ENCODE measurements at places on chromosomes 3 and 15.
A peak's percentile ranks its signal among the peaks of the same experiment; 100 is the strongest.

DNA sequence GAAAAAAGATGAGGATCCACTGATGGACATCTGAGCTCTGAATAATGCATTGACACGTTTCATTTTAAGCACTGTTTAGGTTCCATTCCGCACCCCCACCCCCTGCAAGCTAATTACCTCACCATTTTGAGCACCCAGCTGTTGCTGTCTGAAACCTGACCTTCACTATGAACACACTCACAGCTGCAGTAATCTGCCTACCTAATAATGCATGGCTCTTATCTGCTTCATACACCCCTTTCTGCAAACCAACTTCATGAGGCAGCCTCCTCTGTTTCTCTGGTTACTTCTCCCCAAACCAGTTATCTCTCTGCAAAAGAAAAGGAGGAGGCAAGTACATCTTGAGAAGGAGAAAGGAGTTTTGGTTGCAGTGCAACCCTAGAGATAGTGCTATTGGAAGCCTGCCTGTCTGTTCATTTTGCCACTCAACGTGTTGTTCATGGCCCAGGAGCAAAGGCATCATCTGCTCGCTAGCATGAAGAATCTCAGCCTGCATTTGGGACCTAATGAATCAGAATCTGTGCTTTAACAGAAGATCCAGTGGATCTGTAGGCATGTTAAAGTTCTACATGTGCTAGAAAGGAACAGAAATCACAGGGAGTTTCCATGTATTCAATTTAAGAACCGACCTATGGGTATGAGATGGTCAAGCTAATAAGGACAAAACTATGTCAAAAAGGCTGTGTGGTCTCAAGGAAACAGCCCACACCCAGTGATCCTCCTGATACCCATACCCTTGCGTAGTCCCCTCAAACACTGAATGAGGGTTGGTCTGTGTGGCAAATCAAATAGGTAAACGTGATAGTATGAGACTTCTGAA, 87.2 kb downstream of the MB21D2 start:
- no peak for DNase-seq

DNA sequence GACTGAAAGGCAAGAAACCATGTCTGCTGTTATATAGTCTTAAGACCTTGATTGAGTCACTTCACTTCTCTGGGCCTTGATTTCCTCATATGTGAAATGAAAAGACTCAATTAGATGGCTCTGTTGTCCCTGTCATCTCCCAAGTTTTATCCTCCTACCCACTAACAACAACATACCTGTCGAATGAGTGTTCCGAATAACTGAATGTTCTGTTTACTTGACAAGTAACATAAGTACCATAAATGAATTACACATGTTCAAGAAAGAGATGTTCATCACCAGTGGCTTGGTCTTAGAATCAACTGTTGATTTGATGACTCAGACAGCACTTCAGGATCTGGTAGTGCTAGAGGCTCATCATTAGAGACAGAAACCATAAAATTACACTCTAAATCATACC, 311.7 kb downstream of the VPS13C start:
- no peak for DNase-seq

DNA sequence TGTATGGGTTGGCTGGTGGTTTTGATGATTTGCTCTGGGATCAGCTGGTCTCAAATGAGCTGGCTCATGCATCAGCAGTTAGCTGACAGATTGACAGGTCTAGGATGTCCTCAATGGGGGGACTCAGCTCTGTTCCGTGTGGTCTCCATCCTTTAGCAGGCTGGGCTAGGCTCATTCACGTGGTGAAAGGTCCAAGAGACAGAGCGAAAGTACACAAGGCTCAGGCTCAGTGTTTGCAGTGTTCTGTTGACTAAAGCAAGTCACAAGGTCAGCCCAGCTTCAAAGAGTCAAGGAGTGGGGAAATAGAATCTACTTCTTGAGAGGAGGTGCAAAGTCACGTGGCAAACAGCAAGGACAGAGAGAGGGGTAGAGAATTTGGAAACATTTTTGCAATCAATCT, 126.5 kb upstream of the CMC1 start:
- no peak for DNase-seq

GRCh38 chr15:68638953-68639515, 60.2 kb downstream of the CORO2B start:
- DNase-seq, result no peak

- no peak for DNase-seq
These were observed 3.3 kb upstream of the EHD4 start for GRCh38 chr15:41975669-41976068.

DNA sequence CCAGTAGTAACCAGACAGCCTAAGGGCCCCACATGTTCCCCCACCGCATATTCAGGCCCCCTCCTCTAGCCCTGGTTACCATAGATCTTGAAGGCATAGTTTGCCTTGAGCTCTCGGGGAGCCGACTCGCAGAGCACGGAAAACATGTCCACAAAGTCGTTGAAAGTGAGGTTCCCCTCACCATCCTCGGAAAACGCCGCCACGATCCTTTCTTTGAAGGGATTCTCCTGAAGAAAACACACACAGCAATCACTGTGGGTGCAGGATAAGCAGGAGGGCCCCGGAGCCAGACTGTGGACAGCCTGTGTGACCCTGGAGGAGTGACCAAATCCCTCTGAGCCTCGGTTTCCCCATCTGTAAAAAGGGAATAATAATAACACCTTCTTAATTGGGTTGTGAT, 16.8 kb downstream of the SH2D7 start:
- DNase-seq, result peak; percentile 62

DNA sequence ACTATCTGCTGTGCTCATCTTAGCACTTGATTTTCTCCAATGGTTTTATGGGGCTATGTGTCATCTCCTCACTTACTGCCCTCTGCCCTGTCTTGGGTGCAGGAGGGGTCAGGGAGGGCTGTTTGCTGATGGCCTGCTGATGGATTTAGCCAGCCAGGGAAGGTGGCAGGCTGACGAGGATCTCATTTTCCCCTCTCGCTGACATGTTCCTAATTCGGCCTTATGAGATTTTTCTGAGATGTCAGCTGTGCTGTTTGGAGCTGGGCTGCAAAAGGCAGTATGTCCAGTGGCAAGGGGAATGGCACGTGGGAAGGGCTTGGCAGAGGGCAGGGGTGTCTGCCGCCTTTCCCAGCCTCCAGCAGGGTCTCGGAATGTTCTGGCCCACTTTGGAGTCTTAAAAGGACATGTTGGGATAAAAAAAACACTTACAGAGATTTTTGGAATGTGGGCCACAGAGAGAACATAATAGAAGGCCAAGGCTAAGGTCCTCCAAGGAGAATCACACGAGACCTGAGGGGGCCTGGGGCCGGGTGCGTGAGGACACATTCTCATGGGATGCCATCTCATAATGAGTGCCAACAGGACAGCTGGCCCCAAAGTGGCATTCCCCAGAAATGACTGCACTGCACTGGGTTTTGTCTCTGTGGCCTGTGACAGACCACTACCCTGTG, 303.8 kb downstream of the TLE3 start:
- no peak for DNase-seq

GRCh38 chr15:61849447-61849846, 210.8 kb downstream of the VPS13C start:
- no peak for DNase-seq

- no peak for DNase-seq
These were observed 84.3 kb upstream of the ABI3BP start for GRCh38 chr3:101077361-101078011.

DNA sequence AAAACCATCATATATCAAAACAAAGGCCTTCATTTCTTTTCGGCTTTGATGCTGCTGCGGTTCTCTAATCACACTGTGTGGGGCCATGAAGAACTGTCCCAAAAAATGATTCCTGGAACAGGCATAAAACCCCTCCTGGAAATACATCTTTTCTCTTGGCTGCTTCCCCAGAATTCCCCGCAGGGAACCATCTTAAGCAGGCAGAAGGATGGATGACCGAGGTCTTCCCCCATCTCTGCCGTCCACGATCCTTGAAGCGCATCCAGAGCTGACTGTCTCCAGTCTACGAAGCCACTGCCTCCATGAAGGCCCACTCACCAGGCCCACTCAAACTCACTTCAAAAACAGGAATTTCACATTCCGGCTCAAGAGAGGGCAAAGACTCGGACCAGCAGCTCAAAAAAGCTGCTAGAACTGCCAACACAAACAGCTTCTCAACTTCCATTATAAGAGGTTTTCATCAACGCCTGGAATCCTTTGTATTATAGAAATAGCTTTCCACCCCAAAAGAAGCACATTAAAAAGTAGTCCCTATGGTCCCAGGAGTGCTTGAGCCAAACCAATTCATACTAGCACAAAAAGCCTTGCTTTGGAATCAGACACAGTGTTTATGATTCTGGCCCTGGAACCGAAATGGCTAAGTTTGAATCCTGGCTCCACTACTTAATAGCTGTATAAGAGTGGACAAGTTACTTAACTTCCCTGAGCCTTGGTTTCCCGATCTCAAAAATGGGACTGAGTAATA, 487.5 kb upstream of the WNT5A start:
- no peak for DNase-seq

GRCh38 chr15:31323627-31324026, 3.0 kb upstream of the KLF13 start:
- DNase-seq, result no peak

DNA sequence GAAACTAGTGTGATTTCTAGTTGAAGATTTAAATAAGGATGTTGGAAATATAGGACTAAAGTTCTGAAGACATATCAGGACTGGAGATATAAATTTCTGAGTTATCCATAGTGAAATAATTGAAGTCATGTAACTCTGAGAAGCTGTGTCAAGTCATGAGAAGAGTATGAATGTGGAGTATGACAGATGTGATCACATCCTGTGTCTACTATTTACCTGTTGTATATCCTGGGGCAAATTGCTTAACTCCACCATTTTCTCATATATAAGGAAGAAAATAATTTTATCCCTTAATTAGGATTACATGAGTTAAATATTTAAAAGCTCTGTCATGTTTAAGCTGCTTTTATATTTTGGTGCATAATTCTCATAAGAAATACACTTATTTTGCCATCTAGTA, 350.3 kb downstream of the ZBTB20 start:
- no peak for DNase-seq

GRCh38 chr3:23824699-23825444, 19.1 kb downstream of the UBE2E1 start:
- DNase-seq, result no peak

- no peak for DNase-seq
These were observed 18.7 kb downstream of the OCA2 start for GRCh38 chr15:28080386-28080785.

GRCh38 chr3:103863381-103863780, 1428.6 kb downstream of the ZPLD1 start:
- no peak for DNase-seq

- DNase-seq, result no peak
These were observed 660.1 kb upstream of the SGO1 start for GRCh38 chr3:20846066-20846465.

DNA sequence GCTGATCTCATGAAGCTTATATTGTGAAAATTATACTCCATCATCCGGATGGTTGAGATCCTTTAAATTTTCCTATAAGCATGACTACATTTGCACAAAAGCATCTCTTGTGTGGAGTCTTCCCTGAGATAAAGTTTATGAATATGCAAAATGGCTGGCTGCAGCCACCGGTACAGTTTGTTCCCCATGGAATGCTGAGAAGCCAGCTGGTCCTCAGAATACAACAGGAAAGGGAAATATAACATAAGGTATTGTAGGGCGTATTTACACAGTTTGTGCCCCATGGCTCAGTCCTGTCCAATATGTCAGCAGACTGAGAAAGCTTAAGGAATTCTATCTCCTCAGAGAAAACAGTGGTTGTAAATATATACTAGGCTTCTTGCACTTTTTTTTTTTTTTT, 468.6 kb downstream of the CNTN6 start:
- no peak for DNase-seq

GRCh38 chr15:101689901-101690300, 34.4 kb downstream of the TARS3 start:
- DNase-seq, result no peak
